ENCODE measurements at places on chromosomes 5 and 9.

DNA sequence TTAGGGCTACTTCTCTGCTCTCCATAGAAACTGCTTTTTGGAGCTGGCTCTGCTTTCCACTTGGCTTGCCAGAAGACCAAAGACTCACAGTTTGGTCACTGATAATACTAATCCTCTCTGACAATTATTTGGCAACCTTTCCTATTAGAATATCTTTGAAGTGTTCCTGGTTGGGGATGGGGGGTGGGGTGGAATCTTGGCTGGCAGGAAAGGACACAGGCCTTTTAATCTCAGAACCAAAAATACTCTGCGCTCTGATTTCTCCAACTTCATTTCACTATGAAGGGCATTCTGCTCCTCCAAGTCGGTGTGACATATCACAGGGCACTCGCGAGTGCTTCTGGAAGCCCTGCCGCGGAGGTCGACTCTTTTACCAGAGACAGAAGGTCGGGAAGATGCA lies 1329.0 kb upstream of the WWC1 start:
- no peak for DNase-seq

GRCh38 chr5:153187503-153187902 lies 303.0 kb upstream of the GRIA1 start:
- no peak for DNase-seq

GRCh38 chr5:81904861-81905260 lies 67.0 kb upstream of the ATG10 start:
- no peak for DNase-seq

DNA sequence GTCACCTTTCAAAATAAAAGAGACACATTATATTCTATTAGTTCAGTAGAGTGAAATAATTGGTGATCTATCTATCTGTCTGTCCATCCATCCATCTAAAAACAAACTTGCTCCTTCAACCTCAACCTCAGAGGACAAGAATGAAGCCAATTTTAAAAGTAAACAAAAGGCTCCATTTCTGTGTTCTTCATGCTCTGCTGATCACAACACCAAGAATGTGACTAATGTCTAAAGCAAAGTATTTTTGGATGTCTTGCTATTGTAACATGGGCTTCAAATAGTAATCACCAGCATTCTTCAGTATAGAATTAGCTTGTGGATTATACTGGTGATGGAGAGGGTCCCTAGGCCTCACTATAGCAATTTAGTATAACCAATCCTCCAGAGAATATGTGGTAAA lies 1304.4 kb downstream of the MAT2B start:
- peak; percentile 34 for DNase-seq

DNA sequence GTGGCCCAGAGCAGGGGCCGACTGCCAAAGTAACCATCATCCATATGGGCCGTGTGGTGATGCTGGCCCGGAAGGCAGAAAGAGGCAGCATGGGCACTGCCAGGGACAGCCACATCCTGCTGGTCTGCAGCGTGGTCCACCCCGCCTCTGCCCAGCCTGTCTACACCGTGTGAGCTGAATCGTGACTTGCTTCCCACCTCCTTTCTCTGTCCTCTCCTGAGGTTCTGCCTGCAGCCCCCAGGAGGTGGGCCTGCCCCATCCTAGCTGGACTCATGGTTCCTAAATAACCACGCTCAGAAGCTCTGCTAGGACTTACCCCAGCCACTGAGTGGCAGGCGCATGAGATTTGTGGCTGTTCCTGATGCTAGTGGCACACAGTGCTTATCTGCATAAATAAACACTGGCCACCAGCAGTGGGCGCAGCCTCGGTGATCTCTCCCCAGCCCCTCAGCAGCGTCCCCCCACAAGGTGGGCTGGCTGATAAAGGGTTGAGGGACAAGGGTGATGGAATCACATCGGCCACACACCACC lies 22.6 kb upstream of the SUSD3 start:
- DNase-seq = no peak

DNA sequence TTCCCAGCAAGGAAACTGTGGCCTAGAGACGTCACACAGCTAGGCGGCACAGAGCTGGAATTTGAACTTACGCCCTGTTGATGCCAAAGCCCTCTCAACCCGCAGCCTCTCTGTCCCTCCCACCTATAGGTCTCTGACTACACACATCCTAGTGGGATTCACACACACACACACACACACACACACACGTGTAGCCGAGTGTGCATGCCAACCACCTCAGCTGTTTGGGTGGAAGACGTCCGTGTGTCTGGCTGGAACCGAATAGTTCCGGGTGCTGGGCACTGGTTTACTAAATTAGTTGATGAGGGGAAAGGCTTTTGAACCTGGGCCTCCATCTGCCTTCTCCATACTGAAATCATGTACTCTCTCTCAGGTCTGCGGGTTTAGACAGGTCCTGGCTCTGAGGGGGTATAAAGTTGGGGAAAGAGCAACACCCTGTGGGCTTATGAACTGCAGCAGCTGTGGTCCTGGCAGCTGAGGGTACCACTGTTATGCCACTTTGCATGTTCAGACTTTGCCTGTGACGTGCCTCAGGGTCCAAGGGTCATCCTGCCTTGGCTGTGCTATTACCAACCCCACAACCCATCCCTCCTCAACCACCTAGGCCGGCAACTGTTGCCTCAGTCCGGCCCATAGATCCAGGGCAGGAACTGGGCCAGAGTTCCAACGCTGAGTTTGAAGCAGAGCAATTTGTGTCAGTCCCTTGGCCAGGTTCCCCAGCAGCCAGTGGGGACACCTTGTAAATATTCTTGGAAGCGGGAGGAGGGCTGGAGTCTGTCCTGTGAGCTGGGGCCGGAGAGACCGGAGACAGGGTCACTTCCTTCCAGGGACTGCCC lies 50.5 kb downstream of the PSD2 start:
- no peak for DNase-seq

DNA sequence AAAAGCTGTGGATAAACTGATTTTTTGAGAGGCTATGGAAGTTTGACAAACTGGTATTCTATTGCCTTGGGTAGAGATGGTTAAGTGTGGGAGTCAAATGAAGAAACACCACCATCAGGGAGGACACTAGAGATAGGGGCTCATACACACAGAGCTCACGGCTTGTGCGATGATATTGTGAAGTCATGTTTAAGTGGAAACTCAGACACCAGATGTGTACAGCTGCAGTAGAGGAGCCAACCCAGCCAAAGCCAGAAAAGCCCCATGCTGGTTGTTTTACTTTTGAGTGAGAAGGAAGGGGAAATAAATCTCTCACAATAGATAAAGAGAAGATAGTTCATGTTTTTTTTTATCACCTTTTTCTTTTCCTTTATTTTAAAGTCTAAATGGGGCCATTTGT lies 377.7 kb downstream of the DMRT2 start:
- no peak for DNase-seq

DNA sequence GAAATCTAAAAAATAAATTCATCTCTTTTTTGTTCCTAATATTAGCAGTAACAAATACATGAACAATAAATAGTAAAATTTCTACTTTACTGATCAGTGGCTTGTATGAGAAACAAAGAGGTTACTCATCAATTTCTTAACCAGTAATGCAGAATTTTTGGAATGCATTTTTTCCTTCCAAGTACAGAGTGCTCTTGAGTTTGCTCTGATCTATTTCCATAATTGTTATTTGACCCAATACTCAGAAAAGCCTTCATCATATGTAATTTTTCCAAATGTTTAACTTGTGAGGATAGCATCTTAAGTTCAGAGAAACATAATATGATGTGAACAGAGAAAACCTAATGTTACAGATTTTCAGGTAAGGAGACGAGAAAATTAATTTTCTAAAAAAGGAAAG lies 47.3 kb downstream of the FBN2 start:
- DNase-seq = no peak

DNA sequence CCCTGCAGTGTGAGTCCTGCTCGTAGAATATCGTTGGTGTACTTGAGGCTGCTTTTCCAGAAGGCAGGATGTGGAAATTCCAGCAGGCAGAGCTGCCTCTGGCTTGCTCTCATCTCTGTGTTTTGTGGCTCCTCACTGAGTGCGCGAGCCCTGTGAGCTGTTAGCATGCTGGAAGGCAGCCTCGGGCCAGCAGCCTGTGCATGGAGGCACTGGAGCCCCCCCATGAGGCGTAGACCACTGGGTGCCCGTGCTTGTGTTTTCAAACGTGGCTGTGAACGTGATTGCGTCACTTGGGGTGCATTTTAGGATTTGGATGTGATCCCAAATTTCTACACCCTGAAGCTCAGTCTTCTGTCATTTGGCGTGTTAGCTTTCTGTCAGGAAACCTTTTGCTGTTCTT lies 3.2 kb downstream of the WDR5 start:
- DNase-seq = no peak

DNA sequence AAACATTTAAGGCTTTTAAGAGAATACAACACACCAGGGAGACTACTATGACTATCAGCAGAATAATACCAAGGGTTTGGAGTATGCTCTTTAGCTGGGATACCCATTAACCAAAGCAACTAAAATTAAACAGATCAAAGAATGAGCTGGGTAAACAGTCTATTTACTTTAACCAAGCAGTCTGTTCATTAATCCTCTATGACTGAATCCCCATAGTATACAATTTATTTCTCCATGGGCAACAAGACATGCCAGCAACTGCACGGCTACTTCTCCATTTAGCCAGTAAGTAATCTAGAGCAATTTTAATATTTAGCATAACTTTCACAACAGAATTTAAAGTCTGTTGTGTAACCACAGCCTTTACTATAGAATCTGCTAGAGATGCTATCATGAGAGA lies 77.6 kb downstream of the CDO1 start:
- no peak for DNase-seq

DNA sequence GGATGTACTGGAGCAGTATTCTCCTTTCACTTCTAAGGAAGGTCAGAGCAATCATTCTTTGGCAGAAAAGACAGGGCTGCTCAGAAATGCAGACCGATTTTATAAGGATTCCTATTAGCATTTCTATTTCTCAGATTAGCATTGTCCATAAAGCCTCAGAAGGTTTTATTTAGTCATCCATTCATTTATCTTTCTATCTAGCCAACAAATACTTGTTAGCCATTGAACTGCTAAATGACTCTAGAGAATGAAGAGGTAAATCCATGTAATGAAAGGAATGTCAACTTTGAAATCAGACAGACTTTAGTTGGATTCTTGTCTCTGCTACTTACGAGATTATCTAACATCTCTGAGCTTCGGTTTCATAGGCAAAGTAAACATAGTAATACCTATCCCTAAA lies 165.2 kb downstream of the SLC25A46 start:
- DNase-seq = no peak

DNA sequence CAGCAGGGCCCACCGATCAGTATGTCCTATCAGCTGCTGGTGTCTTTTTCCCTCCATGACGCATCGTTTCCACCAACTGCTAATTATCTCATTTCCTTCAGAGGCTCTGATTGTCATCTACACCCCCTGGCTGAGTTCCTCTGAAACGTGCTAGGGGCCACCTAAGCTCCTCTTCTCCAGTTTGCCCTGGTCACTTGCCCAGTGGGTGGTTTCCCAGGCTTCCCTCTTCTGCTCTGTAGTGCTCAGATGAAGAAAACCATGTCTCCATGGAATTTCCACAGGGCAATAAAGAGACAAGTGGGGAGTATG lies 65.3 kb downstream of the TSTD2 start:
- no peak for DNase-seq

- no peak for DNase-seq
Observed at GRCh38 chr9:33172256-33173238, 5.4 kb upstream of the B4GALT1 start.

DNA sequence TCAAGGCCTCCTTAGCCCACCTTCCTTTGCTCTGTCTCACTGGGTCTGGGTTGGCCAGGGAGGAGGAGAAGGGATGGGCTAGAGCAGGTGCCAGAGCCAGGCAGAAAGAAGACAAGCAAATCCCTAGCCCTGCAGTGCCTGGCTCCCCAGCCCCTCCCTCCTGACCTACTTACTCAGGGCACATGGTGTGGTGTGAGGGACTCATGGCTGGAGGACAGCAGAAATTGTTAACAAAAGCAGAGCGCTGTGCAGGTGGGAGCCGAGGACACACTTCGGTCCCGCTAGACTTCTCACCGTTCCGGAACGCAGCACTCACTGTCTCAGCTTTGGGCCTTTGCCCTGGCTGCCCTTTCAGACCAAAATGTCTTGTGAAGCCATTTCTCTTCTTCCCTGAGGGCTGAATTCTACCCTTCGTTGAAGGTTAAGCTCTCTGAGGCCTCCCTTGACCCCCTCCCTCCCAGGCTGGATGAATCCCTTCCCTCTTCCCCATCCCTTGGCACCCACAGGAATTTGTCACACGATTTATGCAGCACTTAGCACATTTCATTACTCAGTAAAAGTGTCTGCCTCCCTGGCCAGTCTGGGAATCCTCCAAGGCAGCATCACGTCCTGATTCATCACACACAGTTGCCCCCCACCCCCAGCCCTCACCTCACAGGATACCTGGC lies 263.9 kb upstream of the TRPC7 start:
- DNase-seq = no peak

DNA sequence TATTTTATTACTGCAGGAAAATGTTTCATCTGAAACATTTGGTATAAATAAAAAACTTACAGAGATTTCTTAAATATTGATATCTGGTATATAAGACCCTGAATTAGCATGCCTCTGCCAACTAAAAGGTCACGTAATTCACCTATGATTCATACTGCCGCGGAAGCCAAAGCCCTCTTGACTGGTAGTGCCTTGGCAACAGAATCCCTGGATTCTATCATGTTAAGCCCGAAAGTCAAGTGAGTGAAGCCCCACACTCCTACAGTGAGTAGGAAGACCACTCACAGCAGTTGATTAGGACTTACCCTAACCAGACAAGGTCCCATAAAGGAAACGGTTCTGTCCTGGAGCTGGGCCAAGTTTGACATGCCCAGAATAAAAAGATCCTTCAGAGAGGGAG lies 175.6 kb upstream of the NREP start:
- DNase-seq = no peak

DNA sequence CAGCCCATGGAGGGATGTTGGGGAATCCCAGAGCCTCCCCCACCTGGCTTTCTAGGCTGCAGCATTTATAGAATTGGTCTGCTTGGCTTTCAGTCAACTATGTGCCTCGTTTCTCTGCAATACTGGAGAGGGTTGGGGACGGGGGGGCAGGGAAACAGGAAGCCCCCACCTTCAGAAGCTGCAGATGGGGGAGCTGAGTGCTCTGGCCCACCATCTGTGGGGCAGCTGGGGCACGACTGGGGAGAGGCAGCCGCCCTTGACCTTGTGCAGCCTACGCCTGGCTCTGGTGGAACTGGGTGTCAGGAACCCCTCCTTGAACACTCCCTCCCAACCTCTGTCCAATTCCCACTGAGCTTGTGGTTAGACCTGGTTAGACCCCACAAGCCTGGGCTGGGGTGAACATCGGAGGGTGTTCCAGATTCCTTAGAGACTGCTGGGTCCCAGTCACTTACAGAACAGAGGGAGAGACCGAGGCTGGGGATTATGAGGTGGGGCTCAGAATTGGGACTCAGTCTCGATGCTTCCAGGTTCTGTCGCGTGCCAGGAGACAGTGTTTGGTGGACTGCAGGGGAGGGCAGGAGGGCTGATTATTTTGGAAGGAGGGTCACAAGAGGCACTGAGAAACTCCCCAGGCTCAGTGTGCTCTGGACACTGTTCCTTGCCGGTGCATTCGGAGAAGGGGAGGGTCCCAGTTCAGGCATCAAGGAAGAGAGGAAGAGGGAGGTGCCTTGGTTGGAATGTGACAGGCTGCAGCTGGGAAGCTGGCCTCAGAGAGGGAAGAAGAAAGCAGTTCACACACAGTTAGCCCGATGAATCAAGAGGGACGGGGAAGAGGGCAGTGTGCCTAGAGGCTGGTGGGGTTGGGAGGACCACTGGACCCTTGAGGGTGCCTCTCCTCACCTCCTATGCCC lies 25.6 kb downstream of the COL27A1 start:
- DNase-seq = no peak

- DNase-seq = no peak
Observed at GRCh38 chr9:120109242-120109641, 470.7 kb downstream of the CDK5RAP2 start.
